ENCODE measurements at places on chromosomes 16 and 17.

GRCh38 chr17:62703261-62703775, 75.8 kb downstream of the MRC2 start:
- DNase-seq: peak; percentile 46

DNA sequence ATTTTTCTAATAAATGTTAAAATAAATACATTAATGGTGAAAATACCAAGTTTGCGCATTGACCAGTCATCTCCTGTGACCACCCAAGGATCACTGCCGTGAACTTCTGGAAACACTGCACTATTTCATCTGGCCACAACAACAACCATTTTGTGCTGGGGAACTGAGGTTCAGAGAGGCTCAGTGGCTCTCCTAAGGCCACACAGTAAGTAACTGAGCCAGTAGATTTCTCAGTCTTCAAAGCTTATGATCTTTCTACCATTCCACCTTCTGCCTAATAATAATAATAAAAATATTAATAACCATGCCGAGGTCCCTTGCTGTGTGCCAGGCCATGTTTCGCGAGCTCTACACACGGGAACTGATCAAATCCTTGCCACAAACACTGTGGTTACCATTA, 182.0 kb downstream of the IRF8 start:
- DNase-seq: no peak

DNA sequence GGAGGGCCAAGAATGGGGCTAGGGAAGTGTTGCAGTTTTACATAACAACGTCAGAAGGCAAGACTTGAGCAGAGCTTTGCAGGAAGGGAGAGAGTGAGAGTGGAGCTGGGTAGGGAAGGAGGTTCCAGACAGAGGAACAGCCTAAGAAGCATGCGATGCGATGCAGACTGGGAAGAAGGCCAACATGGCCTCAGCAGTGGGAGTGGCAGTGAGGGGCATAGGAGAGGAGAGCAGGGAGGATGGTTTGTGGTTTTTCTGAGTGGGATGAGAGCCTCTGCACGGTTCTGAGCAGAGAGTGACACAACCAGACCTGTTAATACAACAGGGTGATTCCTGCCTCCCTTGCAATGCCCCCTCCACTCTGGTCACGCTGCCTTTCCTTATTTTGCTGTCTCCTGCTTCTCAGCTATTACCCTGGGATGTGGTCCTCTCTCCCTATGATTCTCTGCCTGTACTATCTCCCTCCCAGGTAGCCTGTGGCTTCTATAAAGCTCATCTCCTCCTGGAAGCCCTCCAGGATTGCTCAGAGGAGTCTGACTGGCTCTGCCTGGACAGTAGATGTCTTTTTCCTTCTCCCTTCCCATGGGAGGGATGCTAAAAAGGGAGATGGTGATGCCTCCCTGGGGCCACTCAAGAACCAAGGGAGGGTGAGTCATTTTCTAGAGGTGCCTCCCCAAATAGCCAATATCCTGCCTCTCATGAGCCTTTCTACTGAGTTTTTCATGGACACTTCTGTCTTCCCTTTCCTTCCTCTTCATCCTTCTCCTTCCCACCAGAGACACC, 38.7 kb upstream of the NGFR start:
- DNase-seq: no peak

DNA sequence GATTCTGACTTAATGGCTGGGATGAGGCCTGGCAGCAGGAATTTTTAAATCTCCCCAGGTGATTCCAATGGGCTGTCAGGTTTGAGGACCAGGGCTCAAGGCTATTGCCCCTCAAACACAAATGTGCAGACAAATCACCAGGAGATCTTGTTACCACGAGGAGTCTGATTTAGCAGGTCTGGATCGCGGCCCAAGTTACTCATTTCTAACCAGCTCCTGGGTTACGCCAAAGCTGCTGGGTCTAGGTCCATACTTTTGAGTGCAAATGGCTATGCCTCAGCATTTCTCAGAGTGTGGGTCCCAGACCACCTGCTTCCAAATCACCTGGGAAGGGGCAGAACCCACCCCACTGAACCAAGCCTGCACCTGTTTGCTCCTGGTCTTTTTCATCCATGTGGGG, 33.1 kb downstream of the CNGB1 start:
- no peak for DNase-seq

DNA sequence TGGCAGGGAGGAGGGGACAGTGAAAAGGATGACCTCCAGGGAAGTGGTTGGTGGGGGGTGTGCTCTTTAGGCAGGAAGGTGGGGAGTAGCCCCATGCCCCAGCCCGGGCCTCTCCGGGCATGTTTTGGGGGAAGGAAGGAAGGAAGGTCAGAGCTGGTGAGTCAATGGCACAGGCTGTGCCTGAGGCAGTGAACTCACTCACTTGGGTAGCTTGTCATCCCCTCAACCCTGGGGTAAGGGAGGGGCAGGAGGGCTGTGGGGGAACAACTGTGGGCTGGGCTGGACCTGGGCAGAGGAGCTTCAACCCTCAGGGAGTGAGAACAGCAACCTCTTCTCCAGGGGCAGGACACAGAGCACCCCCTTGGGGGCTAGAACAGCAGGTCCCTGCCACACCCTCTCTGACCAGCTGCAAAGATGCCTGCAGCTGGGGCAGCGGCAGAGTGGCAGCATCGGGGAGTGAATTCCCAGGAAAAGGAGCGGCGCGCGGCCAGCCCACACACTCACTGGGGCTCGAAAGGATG, 6.3 kb downstream of the CSF3 start:
- DNase-seq: no peak

GRCh38 chr17:79925242-79925957, 86.2 kb upstream of the CBX4 start:
- no peak for DNase-seq

GRCh38 chr17:68539548-68540467, 27.6 kb downstream of the PRKAR1A start:
- peak; percentile 6 for DNase-seq

DNA sequence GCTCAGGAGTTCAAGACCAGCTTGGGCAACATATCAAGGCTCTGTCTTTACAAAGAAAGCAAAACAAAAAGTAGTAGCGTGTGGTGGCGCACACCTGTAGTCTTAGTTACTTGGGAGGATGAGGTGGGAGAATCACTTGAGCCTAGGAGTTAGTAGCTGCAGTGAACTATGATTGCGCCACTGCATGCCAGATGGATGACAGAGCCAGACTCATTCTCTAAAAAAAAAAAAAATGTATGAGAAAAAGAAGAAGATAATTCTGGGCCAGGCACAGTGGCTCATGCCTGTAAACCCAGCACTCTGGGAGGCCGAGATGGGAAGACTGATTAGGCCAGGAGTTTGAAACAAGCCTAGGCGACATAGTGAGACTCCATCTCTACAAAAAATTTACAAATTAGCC, 28.5 kb downstream of the STAT5B start:
- DNase-seq: no peak

GRCh38 chr17:336110-337021, 16.2 kb downstream of the RPH3AL start:
- peak; percentile 25 for DNase-seq

DNA sequence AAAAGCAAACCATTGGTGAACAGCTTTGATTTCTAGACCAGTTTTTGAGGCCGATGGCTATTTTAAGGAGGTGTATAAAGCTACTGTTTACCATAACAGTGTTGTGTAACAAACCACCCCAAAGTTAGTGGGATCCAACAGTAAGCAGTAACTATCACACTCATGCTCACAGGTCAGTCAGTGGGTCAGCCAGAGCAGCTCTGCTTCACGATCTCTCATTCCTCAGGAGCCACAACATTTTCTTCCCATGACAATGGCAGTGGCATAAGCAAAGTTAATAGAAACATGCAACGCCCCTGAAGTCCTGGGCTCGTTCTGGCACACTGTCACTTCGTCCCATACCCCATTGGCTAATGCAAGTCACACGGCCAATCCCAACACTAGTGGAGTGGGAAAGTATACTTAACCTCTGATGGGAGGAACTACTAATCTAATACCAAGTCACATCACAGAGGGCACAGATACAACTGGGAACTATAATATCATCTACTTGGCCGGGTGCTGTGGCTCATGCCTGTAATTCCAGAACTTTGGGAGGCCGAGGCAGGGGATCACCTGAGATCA, 28.0 kb upstream of the B4GALNT2 start:
- no peak for DNase-seq

GRCh38 chr16:46857368-46857945, 26.5 kb upstream of the C16orf87 start:
- peak; percentile 17 for DNase-seq

DNA sequence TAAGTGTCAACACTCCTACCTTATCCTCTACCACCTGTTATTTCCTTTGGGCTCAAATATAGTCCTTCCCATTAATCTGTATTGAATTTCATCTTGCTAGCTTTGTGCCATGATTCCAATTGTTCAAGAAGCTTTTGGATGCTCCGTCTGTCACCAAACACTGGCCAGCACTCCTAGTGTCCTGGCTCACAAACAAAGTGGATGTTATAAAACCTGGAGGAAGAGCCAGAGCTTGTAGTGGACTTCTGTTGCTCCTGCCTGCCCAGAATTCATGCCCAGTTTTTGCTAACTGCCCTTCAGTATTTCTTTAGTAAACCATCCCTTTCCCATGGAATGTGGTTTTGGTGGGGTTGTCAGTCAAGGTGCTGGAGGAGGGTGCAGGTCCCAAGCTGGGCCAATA, 77.2 kb upstream of the HS3ST2 start:
- DNase-seq: no peak

GRCh38 chr16:17467923-17468540, 2.7 kb downstream of the XYLT1 start:
- DNase-seq: peak; percentile 57

DNA sequence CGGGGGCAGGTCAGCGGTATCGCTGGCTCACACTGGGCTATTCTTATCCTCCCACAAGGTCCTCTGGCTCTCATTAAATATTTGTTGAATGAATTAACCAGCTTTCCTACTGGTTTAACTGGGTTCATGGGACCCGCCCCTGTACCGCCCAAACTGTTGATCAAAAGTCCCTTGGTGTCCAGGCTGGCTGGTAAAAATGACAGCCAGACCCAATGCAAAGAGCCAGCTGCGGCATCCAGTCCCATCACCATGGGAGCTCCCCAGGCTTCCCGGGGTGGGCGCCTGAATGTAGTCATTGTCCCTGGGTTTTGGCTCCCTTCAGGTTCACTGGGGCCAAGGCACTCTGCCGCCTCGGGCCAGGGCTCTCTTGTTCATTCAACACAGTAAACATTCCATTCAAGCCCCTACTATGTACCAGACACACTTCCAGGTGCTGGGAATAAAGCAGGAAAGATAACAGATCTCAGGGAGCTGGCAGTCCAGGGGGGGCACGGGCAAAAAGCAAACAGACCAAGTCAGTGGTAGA, 11.7 kb upstream of the ATP2C2 start:
- peak; percentile 42 for DNase-seq

All from NCI-H345 (cell line).